ENCODE measurements at places on chromosomes 7 and 10.

- DNase-seq: no peak
These were observed 166.7 kb upstream of the BET1 start for GRCh38 chr7:94170836-94171235.

DNA sequence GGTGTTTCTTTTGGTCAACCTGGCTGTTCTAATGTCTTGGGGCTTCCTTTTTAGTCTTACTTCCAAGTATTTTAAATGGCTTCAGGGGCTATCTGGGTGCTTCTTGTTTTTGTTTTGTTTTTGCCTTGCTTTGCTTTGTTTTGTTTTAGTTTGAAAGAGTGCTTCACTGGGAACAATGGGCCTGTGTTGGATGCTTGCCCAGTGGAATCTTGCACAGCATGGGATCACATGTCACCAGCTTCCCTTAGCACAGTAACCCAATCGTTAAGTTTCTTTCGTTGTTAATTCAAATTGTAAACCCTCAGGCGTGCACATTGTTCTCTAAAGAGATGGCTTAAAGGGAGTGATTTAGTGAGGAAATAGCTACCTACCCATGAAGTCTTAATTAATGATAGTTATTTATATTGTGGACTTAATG lies 8.9 kb downstream of the COL17A1 start:
- DNase-seq: no peak

DNA sequence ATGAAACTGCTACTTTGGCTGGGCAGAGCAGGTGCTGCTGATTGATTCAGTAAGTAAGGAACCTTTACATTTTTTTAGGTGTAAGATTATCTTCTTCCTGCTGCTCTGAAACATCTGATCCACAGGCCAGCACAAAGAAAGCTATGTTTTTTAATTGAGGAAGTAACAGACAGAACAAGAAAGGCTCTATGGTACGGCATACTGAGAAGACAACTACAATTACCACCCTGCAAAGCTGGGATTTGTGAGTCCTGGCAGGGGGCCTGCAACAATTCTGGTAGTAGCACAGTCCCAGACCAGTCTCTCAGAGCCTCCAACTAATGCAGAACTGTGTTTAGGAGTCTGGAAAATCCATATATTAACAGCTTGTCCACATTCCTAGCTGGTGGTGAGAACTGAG lies 103.0 kb upstream of the LRRTM3 start:
- DNase-seq: no peak

- no peak for DNase-seq
These were observed 68.1 kb upstream of the RNF148 start for GRCh38 chr7:122770686-122771335.

DNA sequence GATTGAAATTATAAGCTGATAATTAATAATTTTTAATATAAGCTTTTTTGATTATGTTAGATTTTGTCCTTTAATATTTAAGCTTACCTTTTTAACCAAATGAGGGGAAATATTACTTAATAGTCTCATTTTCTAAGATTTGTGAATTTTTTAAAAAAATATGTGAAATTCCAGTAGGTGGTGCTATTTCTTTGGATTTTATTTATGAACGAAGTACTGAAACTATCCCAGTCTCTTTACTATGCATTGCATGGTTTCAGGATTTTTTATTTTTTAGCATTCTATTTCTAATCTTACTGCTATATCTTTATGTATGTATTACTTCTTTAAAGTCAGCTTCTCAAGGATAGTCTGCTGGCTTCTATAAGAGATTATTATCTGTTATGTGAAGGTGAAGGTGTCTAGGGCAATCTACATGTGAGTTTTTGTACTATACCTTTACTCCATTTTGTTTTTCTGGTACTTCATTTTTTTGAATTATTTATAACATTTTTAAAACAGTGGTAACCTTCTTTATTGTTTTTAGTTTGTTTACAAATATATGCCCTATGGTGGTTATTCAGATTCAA lies 78.3 kb downstream of the ATRNL1 start:
- no peak for DNase-seq

All from stimulated activated CD8-positive, alpha-beta memory T cell treated with anti-CD3 and anti-CD28 coated beads, Interleukin-2, amount 100 ng/mL, for 48 hours (primary cell).